Amniotic stem cell (primary cell): ENCODE measurements at places on chromosomes 1 and 21.

GRCh38 chr1:4130096-4130495, 230.0 kb upstream of the C1orf174 start:
- DNase-seq = no peak

GRCh38 chr1:233215135-233215760, 80.3 kb downstream of the PCNX2 start:
- DNase-seq = no peak

DNA sequence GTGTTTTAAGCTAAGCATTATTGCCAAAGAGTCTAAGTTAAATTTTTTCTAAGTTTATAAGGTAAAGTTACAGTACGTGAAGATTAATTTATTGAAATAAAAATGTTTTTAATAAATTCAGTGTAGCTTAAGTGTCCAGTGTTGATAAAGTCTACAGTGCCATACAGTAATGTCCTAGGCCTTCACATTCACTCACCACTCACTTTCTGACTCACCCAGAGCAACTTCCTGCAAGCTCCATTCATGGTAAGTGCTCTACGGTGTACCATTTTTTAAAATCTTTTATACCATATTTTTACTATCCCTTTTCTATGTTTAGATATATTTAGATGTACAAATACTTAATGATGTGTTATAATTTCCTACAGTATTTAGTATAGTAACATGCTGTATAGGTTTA, 173.2 kb downstream of the CACNA1E start:
- DNase-seq = no peak

DNA sequence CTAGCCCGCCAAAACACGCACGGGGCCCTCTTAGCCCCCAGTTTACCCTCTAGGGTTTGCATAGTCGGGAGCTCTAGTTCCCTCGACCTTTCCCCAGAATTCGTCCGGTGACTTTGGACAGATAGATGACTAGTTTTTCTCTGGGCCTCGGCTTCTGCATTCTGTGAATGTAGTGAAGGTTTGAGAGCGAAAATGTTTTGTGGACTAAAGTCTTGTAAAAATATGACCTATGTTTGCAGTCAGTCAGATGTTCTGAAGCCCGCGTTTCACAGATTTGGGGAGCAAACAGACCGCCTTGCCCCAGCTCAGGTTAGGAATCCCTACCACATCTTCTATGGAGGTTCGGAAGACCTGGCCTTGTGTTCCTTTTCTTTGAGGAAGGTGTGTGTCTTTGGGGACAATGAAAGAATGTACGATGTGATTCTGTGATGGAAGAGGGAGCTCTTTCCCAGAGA, 401 bp downstream of the UQCRH start:
- DNase-seq = no peak

DNA sequence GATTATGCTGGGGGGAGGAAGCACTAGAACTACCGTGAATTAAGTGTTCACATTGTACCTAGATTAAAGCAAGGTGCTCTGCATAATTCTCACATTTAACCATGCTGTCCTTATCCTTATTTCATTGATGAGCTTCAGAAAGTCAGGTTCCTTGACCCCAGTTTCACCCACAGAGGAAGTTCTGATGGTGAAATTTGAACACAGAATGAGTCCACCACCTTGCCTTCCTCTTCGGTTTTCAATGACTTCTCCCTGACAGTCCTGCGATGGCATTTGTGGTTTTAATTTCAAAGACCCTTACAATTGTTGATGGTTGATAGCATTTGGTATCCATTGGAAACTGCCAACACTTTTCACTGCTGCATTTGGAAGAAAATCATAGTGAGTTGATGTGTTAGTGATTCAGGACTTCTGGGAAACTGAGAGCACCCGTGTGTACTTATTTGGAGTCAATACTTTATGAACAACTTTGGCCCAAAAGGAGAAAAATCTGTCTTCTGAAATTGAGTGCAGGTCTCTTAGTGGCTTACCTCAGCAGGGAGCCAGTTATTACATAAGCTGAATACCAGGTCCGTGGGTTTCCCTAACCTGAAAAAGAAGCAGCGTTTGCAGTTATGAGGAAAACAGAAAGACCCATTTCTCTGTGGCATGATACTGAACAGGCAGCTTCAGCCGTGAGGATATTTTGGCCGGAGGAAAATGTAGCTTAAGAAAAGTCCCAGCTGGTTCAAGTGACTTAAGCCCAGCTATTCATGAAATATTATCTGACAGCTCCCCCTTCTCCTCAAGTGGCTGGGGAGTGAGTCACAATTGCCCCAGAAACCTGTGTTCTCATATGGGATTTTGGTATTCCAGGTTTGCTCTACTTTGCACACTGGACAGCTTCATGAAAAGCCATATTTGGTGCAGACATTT, 47.5 kb downstream of the ROR1 start:
- DNase-seq = no peak

DNA sequence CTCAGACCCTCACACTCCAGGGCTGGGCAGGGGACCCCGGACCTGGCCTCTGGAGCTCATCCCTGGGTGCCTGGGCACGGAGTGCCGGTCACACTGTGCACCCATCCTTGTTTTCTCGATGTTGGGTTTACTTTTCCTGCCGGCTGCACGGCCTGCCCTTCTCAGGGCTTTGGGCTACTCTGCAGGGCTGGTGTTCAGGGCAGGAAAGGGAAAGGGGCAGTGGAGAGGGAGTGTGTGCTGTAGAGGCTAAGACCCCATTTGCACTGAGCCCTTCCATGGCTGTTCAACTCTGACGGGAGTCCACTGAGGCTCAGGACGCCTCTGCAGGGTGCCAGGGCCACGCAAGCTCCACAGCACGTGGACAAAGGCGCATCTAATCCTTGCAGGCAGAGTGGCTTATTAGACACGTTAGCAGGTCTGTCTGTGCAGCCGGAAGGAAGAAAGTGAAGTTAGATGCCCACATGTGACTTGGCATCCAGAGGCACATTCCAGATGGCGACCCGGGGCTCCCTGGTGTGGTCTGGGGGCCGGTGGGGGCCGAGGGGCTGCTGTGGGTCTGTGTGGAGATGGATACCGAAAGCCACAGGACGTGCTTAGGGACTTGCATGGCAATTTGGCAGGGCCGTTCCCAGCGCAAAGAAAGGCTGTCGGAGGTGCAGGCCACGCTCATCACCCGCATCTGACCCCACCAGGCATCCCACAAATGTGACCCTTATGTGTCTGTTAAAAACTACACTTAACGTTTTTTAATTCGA, 33.6 kb downstream of the COL18A1 start:
- no peak for DNase-seq

DNA sequence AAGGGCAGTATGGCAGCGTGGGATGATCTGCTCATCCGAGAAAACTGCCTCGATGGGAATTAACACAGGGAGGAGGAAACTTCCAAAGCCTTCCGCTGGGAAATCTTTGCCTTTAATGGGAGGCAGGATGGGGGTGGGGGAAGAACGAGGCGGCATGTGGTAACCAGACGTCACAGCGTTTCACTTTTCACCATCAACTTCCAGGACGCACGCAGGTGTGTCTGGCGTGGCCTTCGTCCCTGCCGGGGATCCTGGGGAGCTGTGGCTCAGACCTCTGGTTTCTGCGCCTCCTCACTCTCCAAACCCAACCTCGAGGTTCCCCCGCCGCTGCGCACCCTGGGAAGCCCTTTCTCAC, 282 bp downstream of the RSPH1 start:
- DNase-seq = no peak

DNA sequence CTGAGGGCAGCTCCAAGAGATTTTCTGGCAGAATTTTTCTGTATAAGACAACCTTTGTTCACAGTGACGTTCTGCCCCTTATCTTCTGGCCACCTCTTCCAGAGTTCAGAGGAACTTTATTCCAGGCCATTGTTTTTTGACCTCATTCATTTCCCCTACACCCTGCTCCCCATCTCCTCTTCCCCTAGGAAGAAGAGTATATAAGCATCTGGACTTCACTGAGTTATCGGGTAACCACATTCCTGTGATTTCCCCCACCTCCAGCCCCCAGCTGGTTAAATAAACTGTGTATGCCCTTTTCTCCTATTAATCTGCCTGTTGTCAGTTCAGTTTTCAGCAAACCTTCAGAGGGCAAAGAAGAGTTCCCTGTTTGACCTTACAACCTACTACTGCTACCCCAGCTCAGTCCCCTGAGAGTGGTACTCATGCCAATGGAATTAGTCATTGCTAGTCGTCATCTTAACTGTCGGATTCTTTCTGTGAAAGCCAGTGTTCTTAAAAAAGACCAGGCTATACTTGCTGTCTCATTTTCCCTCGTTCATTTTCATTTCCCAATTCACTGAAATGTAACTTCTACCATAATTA, 14.3 kb upstream of the ALG14 start:
- peak; percentile 17 for DNase-seq

GRCh38 chr1:198638894-198639635, at the start of gene PTPRC:
PTPRC (plus strand) TSS chr1:198639040; CDS start chr1:198639269, 229 bp downstream.
- no peak for DNase-seq

GRCh38 chr1:197268012-197268411, at the start of gene CRB1:
CRB1 (plus strand) TSS chr1:197268252; CDS start chr1:197268413, 161 bp downstream.
- DNase-seq = no peak

- no peak for DNase-seq
Measured at GRCh38 chr1:15287035-15287979, 40.3 kb downstream of the FHAD1 start.

GRCh38 chr1:209813902-209814301, 8.0 kb upstream of the IRF6 start:
- no peak for DNase-seq

- DNase-seq = no peak
Measured at GRCh38 chr1:83546874-83547273, 452.1 kb downstream of the TTLL7 start.

DNA sequence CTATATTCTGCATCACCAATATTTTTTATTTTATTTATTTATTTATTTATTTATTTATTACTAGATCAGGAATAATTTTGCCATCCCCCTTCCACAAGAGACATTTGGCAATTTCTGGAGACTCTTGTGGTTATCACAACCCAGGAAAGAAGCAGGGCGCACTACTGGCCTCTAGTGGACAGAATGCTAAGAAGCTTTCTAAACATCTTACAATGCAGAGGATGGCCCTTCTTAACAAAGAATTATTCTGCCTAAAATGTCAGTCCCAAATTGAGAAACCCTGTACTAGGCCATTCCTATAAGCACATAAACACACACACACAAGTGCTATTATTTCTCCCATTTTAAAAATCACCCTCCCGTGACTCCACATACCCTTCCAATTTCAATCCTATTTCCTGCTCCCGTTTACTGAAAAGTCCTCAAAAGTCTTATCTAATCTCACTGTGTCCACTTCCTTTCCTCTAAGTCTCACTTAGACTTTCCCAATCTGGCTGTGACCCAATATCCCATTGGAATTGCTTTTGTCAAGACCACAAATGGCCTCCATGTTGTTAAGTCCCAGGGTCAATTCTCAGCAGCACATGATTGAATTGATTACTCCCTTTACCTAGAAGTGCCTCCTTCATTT, 43.7 kb upstream of the RNF11 start:
- DNase-seq = peak; percentile 68

GRCh38 chr1:208837242-208837641, 593.1 kb upstream of the PLXNA2 start:
- no peak for DNase-seq

GRCh38 chr21:45528981-45529784, 13.1 kb downstream of the SLC19A1 start:
- DNase-seq = no peak

DNA sequence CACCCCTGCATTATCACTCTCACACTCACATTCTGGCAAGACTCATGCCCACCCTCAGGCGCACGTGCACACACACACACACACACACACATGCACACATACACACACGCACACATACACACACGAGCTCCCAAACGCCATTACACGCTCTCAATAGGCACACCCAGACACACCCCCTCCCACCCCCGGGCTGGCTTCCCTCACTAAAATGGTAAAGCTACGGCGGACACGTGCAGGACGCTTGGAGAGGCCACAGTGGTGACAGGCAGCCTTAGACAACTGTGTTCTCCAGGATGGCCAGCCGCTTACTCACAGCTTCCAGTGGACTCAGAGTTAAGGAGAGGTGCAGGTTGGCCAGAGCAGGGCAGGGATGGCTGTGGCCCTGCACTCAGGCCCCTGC, 10.1 kb downstream of the MATN1 start:
- no peak for DNase-seq

GRCh38 chr1:206753141-206753540, 17.4 kb upstream of the IL19 start:
- DNase-seq = peak; percentile 33
